ENCODE measurements at places on chromosomes 2 and 18.

DNA sequence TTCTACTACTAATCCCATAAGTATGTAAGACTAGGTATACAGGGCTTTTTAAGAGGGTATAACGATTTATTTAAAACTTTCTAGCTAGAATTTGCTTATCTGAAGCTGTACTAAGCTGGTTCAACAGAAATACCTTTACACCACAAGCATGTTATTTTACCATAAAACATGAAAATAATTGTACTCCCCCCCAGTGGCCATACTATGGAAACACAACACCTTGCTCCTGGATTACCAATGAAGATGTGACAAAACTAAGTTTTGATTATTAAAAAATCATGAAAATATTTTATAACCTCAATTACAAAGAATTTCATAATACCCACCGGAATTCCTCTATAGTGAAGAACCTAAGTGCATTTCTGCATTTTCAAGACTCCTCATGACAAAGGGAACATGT is 27.3 kb downstream of the LPIN2 start:
- no peak overlapping the region for H3K27ac ChIP-seq
- no peaks in the 10 kb centered on the region for H3K27me3 ChIP-seq
- no peak overlapping the region for H3K4me3 ChIP-seq
- no peaks in the 10 kb centered on the region for H3K4me1 ChIP-seq
- no peaks in the 10 kb centered on the region for H3K36me3 ChIP-seq

DNA sequence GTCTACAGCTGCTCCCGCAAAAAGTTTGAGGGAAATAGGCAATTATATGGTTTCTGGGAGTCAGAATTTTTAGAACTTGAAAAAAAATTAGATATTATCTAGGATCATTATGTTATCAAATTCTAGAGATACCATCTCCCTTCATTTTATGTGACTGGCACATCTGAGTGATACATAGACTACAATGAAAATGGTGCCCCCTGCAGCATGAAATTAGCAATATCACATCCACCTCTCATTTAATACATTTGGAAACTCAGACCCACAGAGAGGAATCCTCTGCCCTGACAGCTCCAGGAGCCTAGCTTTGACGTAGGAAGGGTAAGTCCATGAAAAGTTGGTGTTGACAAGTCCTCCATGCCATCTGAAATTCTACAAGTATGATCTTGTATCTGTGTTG is 381.6 kb downstream of the SUCLG1 start:
- DNase-seq: no peak
- no peak overlapping the region for H3K27ac ChIP-seq
- H3K36me3 ChIP-seq: no peaks in the 10 kb centered on the region
- H3K4me1 ChIP-seq: no peaks in the 10 kb centered on the region
- H3K27me3 ChIP-seq: no peaks in the 10 kb centered on the region

DNA sequence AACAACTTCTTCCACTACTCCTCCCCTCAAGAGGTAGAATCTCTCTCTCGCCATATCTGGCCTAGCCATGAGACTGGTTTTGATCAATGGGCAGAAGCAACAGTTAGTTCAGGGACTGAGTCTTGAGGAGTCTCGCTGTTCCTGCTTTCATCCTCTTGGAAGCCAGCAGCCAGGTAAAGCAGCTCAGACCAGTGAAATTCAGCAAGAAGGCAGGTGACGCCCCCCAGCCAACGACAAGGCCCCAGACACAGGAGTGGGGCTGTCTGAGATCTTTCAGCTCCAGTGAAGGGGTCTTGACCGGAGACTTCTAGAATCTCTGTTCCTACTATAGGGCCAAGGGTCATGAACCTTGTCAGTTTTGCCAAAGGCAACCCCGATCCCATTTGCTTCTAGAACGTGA is 39.7 kb upstream of the ACAA2 start:
- no peak overlapping the region for H3K4me3 ChIP-seq
- no peaks in the 10 kb centered on the region for H3K4me1 ChIP-seq
- no peaks in the 10 kb centered on the region for H3K36me3 ChIP-seq
- H3K27me3 ChIP-seq: no peaks in the 10 kb centered on the region

DNA sequence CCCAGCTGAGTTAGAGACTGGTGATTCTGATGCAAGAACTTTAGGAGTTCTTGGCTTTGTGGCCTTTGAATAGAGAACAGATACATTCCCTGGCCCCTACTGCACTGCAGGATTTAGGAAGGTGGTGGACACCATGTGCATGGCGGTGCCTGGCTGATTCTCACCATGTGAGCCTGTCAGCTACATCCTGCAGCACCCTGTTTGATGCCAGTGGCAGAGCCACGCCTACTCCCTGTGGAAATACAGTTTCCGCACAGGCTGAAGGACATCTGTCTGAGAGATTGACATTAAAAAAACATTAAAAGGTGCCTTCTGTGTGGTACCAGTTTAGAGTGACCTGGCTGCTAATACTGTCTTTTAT is 50.0 kb downstream of the KCNE4 start:
- no peak for DNase-seq
- no peak overlapping the region for H3K27ac ChIP-seq
- H3K36me3 ChIP-seq: no peaks in the 10 kb centered on the region
- no peaks in the 10 kb centered on the region for H3K4me1 ChIP-seq
- no peak overlapping the region for H3K4me3 ChIP-seq

GRCh38 chr18:78875016-78875777 is 104.4 kb upstream of the SALL3 start:
- H3K4me1 ChIP-seq: no peaks in the 10 kb centered on the region
- no peak for DNase-seq
- no peaks in the 10 kb centered on the region for H3K36me3 ChIP-seq
- no peak overlapping the region for H3K4me3 ChIP-seq

GRCh38 chr2:27959496-27959895 is 69.0 kb downstream of the BABAM2 start:
- no peaks in the 10 kb centered on the region for H3K27me3 ChIP-seq
- H3K27ac ChIP-seq: no peak overlapping the region
- H3K36me3 ChIP-seq: no peaks in the 10 kb centered on the region
- H3K4me1 ChIP-seq: peaks cover 23% of the 10 kb centered on the region
- no peak overlapping the region for H3K4me3 ChIP-seq
- no peak for DNase-seq

- no peak for DNase-seq
- no peak overlapping the region for H3K27ac ChIP-seq
- H3K4me3 ChIP-seq: no peak overlapping the region
Observed at GRCh38 chr2:60302377-60303126, 250.9 kb downstream of the BCL11A start.

Data from breast epithelium (tissue), 4 donors.